Osteocyte (in vitro differentiated cells): ENCODE measurements at places on chromosomes 13 and 19. TPM values are rescaled to one million over a fixed set of nuclear protein-coding genes. Genes with fewer than 3 reads are reported as not detected.

ZNF534 gene
- total RNA-seq = not detected in 2 replicates

LIM2 gene
- total RNA-seq = not detected in 2 replicates

DNA sequence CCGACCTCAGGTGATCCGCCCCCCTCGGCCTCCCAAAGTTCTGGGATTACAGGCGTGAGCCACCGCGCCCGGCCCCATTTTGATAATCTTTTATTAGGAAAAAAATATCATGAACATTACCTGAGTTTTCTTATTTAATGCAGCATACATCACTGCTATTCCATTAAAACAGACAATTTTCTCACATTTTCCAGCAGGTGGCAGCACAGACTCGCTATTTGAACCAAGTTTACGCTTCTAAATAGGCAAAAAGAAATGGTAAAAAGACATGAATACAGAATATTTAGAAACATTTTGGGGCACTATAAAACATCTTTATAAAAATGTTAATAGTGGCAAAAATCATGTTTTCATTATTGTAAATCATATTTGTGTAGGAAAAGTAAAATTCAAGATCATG lies 903.1 kb downstream of the SLITRK6 start:
- H3K4me1 ChIP-seq = no peaks in the 10 kb centered on the region
- no peaks in the 10 kb centered on the region for H3K36me3 ChIP-seq
- no peaks in the 10 kb centered on the region for H3K27me3 ChIP-seq
- H3K27ac ChIP-seq = no peak overlapping the region
- no peak for DNase-seq
- no peak overlapping the region for H3K4me3 ChIP-seq

DNA sequence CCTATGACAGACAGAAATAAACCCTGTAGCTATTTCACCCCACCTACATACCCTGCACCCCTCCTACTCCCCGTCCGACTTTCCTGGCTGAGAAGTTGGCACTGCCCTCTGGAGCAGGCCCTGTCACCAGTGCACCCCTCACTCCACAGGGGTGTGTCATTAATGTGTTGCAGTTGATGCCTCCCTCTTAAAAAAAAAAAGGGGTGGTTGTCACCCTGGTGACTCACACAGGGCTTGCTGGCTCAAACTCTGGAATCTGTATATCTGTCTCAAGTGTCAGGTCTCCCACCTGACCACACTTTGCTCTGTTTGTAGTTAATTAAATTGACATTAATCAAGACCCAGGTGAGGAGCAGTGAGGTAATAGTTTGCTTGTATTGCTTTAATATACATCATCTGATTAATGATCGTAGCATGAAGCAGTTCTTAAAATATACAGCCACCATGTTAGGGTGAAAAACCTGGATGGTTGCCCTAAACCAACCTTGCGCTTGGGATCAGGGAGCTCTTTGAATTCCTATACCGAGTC lies 2.0 kb upstream of the GATAD2A start:
- peaks cover 49% of the 10 kb centered on the region for H3K4me1 ChIP-seq
- no peaks in the 10 kb centered on the region for H3K27me3 ChIP-seq
- no peak for DNase-seq

DNA sequence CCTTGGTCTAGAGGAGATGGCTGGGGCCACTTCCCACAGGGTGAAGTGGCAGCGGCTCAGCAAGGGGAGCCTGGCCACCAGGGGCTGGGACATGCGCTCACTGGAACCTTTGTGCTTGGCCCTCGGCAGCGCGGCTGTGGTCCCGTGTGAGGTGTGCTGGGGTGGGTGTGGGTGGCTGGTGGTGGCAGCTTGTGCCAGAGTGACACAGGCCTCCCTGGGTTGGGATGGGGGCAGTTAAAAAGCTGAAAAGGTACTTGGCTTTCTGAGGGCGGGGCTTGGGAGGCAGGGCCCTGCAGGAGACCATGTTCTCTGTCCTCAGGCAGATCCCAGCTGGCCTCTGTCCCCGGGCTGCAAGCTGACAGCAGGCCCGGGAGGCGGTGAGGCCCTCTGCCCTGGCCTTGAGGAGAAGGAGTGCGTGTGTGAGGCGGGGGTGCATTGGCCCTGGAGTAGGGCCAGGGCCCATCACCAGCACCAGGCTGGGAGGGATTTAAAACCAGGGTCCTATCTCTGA lies 17.3 kb downstream of the MPND start:
- peak overlapping the region; percentile 10 for H3K27ac ChIP-seq
- peaks cover 12% of the 10 kb centered on the region for H3K36me3 ChIP-seq
- H3K4me3 ChIP-seq = no peak overlapping the region
- no peak for DNase-seq

GRCh38 chr13:44298314-44298713 lies 75.3 kb upstream of the SERP2 start:
- no peaks in the 10 kb centered on the region for H3K36me3 ChIP-seq
- H3K4me1 ChIP-seq = peaks cover 34% of the 10 kb centered on the region
- no peak for DNase-seq
- H3K27ac ChIP-seq = no peak overlapping the region

DNA sequence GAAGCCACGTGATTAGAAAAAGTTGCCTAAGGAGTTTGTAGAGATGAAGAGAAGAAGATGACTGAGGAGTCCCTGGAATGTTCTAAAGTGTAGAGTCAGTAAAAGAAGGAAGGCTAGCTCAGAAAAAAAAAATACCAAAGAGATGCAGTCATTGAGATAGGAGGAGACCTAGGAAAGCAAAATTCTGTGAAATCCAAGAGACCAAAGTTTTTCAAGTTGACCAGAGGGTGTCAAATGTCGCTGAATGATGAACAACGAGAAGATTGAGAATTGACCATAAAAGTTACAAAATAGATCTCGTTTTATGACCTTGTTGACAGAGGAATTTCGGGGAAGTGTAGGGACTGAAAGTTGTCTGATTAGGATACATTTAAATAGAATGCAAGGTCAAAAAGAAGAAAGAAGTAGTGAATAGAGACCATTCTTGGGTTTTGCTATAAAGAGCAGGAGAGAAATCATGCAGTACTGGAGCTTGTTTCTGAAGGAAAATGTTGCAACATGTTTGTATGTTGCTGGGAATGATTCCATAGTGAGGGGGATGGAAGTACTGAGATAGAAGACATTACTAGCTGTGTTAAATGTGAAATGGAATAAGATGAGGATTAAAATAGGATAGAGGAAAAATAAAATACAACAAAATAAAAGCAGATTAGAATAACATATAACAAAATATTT lies 30.2 kb upstream of the HTR2A start:
- H3K4me3 ChIP-seq = no peak overlapping the region
- no peaks in the 10 kb centered on the region for H3K27me3 ChIP-seq
- no peak overlapping the region for H3K27ac ChIP-seq
- H3K4me1 ChIP-seq = no peaks in the 10 kb centered on the region

DNA sequence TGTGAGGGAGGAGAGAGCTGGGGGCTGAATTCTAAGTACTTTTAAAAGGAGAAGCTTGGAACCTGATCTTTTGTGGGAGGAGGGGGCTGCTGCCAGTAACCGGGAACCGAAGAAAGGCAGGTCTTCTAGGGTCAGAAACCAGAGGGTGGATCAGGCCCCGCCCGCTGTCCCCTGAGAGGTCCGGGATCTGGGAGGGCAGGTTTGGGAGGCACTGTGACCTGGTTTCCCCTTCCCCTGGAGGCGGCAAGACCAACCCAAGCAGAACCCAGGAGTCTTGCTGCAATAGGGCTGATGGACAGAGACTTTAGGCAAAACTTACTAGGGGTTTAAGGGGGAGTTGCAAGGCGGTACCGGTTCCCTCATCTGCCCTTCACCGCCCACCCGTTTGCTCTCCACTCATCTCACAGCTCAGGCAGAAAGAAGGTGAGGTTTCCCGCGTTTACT lies 707 bp upstream of the KLK8 start:
- no peak for DNase-seq
- H3K27me3 ChIP-seq = no peaks in the 10 kb centered on the region
- no peak overlapping the region for H3K4me3 ChIP-seq
- H3K36me3 ChIP-seq = no peaks in the 10 kb centered on the region
- no peak overlapping the region for H3K27ac ChIP-seq

DNA sequence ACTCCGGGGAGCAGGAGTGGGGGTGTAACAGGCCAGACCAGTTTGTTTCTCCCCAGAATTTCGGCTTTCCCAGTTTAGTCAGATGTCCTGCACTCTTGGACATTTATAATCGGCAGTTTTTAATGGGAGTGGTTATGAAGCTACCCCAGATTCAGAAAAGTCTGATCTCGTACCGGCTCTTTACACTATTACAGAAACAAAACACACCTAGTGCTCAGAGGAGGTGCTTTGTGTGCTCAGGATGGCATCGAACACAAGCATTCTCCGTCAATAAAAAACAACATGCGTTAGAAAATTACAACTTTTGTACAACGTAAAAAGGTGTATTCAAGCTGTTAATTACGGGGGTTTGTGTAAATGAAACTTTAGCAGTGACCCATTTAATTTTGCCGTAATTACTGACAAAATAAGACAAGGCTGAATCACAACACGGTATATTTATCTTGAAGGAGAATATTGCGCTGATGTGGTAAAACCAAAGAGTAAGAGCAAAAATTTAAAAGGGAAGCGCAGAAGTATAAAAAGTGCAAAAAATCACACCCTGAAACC lies 6.6 kb upstream of the SOX1 start:
- DNase-seq = no peak
- H3K27ac ChIP-seq = no peak overlapping the region
- no peak overlapping the region for H3K4me3 ChIP-seq
- H3K36me3 ChIP-seq = no peaks in the 10 kb centered on the region
- H3K4me1 ChIP-seq = peaks cover 11% of the 10 kb centered on the region
- H3K27me3 ChIP-seq = peaks cover 74% of the 10 kb centered on the region

- H3K27ac ChIP-seq = peak overlapping the region; percentile 91
- no peaks in the 10 kb centered on the region for H3K27me3 ChIP-seq
- DNase-seq = no peak
- peaks cover 19% of the 10 kb centered on the region for H3K36me3 ChIP-seq
- H3K4me1 ChIP-seq = peaks cover 19% of the 10 kb centered on the region
Observed at GRCh38 chr19:15124572-15125231, 17.5 kb downstream of the SYDE1 start.

- DNase-seq = no peak
- H3K36me3 ChIP-seq = peaks cover under 1% of the 10 kb centered on the region
- no peaks in the 10 kb centered on the region for H3K27me3 ChIP-seq
- no peak overlapping the region for H3K4me3 ChIP-seq
Observed at GRCh38 chr13:30664689-30665275, 47.1 kb downstream of the USPL1 start.

DNA sequence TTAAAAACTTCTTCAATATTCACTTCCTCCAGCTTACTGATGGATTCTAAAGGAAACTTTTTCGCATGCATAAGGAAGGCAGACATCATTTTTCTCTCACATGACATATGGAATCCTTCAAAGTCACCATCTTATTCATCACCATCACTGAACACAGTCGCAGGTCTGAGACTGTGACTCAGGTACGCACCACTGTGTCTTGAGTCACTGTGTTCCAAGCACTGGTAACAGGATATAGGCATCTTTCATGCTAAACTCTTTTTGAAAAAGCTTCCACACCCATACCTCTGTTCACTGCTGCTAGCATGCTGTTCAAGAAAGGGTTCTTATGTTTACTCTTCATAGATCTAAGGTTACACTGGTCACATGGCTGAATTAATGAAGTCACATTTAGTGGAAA lies 67.0 kb upstream of the SIAH3 start:
- no peak overlapping the region for H3K27ac ChIP-seq
- DNase-seq = no peak
- peaks cover 9% of the 10 kb centered on the region for H3K27me3 ChIP-seq
- H3K4me1 ChIP-seq = no peaks in the 10 kb centered on the region
- H3K36me3 ChIP-seq = no peaks in the 10 kb centered on the region
- H3K4me3 ChIP-seq = no peak overlapping the region

DNA sequence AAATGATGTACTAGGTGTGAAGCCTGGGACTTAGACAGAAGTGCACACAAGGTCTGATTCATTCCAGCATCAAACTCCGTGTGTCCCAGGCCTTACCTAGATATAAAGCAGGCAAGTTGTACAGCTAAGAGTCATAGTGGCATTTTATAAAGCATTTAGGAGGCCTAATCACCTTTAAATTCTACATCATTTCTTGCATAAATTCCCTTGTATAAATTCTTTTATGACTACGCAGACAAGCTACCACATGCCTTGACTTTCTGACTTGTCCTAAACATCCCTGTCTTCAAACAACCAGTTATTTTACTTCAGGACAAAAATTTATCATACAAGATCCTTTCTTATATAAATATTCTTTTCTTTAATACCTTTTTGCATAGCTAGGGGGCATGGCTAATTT lies 22.5 kb downstream of the TMEM255B start:
- peaks cover 17% of the 10 kb centered on the region for H3K4me1 ChIP-seq
- no peak for DNase-seq

DNA sequence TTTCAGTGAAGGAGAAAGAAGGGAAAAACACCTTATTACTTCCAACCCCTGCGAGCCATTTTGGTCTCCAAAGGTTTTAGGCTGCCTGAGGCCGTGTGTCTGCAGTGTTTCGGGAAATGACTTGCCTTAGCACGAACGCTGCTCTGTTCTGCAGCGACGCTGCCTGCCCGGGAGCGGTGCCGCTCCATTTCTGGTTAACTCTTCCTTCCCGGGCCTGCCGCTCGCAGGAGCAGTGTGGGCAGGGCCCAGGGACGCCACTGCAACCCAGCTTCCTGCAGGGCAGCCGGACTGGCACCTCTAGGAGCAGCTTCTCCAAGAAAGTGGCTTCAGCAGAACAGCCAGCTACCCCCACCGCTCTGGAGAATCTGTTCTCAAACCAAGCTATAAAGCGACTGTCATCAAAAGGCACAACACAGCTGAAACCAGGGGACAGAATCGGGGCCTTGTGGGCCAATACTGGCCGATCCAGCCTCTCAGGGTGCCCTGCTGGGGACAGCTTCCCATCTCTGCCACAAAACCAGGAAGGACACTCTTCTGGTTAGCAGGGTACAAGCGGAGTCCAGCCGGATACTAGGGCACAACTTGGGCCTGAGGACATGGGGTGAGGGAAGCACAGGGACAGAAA lies 72.2 kb downstream of the KCTD15 start:
- H3K4me1 ChIP-seq = peaks cover 34% of the 10 kb centered on the region
- H3K4me3 ChIP-seq = peak overlapping the region; percentile 55
- peak overlapping the region; percentile 90 for H3K27ac ChIP-seq
- no peaks in the 10 kb centered on the region for H3K36me3 ChIP-seq
- no peaks in the 10 kb centered on the region for H3K27me3 ChIP-seq
- peak; percentile 83 for DNase-seq
